Activated gamma-delta T cell treated with Interleukin-2 at 50 U/mL for 16 hours (primary cell): ENCODE measurements at places on chromosomes 7 and 10.

DNA sequence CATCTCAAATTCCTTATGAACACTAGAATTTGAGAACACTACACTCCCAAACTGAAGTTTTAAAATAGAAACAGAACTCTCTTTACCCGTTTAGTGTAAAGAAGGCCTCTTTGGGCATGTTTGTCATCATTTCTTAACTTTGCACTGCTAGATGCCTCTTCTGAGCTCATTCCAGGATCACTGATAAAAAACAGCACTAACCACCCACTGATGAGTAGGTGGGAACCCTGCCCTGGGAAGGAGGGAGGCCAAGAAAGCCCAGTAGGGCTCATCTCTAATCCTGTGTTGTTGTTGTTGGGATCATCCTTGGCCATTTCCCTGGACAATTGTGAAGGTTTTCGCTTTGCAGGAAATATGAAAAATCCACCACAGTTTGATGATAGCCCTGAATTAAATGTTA, 68.2 kb downstream of the CUBN start:
- no peak for DNase-seq

DNA sequence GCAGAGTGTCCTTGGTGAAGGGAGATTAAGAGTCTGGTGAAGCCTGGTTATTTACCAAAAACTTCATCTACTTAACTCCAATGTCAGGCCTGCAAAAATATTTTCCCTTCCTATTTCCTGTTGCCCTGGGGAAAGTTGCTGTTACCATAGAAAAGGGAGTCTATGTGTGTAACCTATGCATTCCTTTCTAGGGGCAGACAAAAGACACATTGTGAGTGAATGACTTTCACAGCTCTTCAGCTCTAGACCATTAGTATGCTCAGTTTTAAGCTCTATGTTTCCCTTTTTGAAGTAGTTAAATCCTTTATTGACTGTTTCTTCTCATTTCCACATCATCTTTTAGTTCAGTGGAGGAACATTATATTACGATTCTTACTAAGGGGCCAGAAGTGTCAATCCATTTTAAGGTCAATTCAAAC, 45.6 kb upstream of the SGCE start:
- DNase-seq: no peak

DNA sequence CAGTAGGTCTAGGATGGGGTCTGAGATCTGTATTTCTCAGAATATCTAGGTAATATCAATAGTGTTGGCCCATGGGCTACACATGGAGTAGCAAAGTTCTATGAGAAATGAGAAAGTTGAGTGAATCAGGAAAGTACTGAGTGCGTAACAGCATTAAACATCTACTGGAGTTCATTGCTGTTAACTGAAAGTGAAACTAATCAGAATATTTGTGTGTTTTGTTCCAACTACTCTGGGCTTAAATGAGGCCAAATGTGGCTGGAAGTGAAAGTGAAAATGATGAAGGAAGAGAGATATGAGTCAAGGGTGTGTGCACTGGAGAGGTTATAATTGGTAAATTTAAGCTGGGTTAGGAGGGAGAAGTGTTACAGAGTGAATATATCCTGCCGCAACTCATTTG, 46.5 kb downstream of the TMEM106B start:
- no peak for DNase-seq

DNA sequence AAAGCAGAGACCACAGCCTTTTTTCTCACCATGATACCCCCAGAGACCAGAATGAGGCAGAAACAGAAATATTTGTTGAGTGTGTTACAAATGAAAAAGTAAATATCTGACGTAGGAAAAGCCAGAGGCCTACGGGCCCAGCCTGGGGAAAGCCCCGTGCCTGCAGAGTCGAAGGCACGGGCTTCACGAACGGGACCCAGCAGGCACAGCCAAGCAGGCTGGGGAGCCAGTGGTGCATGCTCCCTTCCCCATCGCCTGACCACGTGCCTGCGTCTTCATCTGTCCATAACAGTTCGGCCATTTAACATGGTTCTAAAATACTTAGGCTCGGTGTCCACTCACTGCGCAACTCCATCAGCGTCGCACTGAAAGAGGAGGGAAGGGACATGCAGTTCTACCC, 50.8 kb downstream of the SLIT1 start:
- DNase-seq: no peak

DNA sequence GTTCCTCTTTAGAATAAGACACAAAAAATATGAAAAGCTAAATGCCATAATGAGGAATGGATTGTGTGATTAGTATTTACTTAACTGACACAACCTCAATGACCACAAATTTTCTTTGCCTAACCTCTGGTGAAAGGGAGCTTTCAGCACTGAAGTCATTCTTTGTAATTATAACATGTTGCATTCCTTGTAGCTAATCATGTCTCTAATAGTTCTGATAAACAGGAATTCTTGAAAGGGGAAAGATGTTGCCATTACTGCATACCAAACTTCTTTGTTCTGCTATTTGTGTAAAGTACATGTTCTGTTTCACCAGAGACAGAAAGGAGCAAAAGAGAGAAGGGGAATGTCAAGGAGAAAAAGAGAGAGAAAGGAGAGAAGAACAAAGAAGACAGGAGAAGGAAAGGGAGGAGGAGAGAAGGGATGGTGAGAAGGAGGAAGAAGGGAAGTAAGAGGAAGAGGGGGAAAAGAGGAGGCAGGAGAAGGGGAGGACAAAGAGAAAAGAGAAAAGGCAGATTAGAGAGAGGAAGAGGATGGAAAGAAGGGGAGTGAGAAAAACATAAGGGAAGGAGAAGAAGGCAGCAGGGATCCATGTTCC, 120.9 kb downstream of the SEMA3D start:
- DNase-seq: no peak

- DNase-seq: no peak
These were observed 24.6 kb upstream of the ELFN1 start for GRCh38 chr7:1645476-1645875.

GRCh38 chr10:13705526-13706174, 118.9 kb downstream of the PRPF18 start:
- no peak for DNase-seq

DNA sequence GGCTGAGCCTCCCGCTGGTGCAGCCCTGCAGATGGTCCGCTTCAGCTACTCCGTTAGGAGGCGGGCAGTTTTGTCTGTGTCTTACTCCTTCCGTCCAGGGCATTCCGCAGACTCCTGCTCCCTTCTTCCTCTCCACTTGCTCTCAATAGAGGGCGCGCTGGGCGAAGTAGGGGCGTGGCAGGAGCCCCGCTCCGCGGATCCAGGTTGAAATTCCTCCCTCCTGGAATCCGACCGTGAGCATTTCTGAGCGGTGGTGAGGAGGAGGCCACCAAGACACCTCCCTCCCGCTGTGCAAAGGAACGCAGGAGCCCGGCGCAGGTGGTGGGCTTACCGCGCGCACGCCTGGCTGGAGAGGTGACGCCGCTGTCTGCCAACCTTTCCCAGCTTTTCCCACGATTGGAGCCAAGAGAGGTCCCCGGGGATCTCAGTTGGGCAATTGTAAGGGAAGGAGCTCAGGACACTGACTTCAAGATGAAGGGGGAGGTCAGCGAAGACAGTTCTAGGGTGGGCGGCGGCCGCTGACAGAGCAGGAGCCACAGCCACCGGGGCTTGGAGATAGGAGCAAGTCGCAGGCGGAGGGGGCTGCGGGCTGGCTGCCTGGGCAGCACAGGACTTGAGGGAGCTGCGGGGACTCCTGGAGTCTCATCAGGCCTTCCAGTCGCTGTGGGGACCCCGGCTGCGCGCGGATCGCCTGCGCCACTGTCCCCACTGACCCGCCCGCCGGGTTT, 1011.3 kb downstream of the XPNPEP1 start:
- DNase-seq: no peak

GRCh38 chr10:81820418-81820817, 54.6 kb upstream of the NRG3 start:
- no peak for DNase-seq

- DNase-seq: no peak
These were observed 952 bp upstream of the MAFK start for GRCh38 chr7:1529383-1530116.

DNA sequence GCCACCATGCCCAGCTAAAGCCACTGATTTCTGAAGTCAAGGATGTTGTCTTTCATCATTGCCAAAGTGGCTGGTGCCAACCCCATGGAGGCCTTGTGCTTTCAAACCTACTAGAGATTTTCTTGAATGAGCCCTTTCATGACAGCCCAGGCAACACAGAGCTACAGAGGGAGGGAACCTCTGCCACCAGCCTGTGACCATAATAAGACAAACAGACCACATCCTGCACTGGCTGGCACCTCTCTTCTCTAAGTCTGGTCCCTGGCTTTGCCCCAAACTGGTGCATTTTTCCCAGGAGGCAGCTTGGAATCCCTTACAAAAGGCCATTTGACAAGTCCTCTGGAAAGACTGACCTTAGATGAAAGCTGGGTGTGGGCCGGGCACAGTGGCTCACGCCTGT, 348.8 kb downstream of the GALNT17 start:
- DNase-seq: no peak

- no peak for DNase-seq
These were observed 101.5 kb downstream of the MICALL2 start for GRCh38 chr7:1357601-1358271.
